Type B pancreatic cell (in vitro differentiated cells): ENCODE measurements at places on chromosomes 1 and 21.

GRCh38 chr1:234435620-234436019, 43.4 kb downstream of the TARBP1 start:
- peaks cover 10% of the 10 kb centered on the region for H3K4me1 ChIP-seq
- H3K4me3 ChIP-seq: no peak overlapping the region
- no peak overlapping the region for H3K27ac ChIP-seq
- no peak for DNase-seq

DNA sequence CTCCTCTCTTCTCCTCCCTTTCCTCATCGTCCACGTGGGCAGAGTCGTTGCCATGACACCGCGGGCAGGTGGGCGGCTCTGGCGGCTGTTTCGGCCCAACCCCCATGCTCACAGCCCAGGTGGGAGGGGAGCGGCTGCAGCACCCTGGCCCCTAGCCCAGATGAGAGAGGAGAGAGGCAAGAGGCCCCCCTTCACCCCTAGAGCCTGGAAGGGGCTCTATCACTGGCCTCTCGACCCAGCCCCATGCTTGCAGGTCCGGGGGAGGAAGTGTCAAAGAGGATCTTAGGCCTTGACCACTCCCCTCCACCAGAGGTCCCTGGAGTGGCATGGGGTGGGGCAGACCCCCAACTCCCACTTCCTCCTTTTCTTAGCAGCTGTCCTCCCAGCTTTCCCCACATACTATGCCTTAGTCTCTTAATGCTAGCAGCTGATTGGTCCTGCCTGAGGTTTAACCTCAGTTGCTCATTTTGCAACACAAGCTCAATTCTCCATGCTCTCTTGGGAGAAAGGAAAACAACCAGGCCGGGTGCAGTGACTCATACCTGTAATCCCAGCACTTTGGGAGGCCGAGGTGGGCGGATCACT, 10.4 kb downstream of the DLGAP3 start:
- peaks cover 64% of the 10 kb centered on the region for H3K27me3 ChIP-seq
- peak; percentile 42 for DNase-seq
- H3K4me3 ChIP-seq: no peak overlapping the region
- no peaks in the 10 kb centered on the region for H3K4me1 ChIP-seq

GRCh38 chr1:99580451-99580850, 65.5 kb upstream of the PALMD start:
- no peak for DNase-seq
- no peaks in the 10 kb centered on the region for H3K27me3 ChIP-seq
- no peak overlapping the region for H3K27ac ChIP-seq
- peaks cover 4% of the 10 kb centered on the region for H3K4me1 ChIP-seq

DNA sequence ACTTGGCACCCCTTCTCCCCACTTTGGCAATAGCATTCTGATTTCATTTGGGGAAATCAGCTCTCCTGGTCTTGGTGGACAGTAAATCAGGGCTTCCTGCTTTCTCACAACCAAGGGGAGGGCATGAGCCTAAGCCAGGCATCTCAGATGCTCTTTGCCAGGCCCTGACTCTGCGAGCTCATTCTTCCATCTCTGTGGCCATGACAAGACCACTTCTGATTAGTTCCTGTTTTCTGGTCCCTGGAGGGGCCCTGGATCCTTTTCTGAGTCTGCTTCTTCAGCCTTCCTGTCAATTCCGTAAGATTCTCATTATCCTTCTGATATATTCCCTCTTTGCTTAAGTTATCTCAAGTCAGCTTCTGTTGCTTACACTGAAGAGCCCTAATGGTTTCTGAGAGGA, 210.4 kb downstream of the HIVEP3 start:
- peaks cover 16% of the 10 kb centered on the region for H3K27me3 ChIP-seq
- no peak overlapping the region for H3K4me3 ChIP-seq
- H3K4me1 ChIP-seq: peaks cover 4% of the 10 kb centered on the region
- no peak overlapping the region for H3K27ac ChIP-seq
- no peak for DNase-seq

DNA sequence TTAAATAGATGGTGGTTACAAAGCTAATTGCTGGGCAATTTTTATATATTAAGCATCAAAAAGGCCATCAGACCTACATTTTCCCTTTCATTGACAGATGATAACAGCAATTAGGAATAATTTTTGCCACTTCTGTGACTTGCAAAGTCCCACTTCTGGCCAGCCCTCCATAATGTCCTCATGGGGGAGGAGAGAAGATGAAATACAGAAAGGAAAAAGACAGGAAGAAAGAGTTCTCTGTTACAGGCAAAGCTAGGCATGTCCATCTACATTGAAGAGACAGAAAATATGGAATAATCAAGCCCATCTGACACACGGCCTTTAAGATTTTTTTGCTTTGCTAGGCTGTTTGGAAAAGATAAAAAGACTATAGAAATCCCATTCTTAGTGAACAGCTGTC, 108.0 kb downstream of the ENAH start:
- no peak overlapping the region for H3K4me3 ChIP-seq
- H3K27ac ChIP-seq: no peak overlapping the region
- H3K4me1 ChIP-seq: peaks cover 27% of the 10 kb centered on the region
- DNase-seq: no peak
- H3K27me3 ChIP-seq: no peaks in the 10 kb centered on the region
- H3K36me3 ChIP-seq: peaks cover 7% of the 10 kb centered on the region

GRCh38 chr1:15708486-15709137, 24.5 kb downstream of the PLEKHM2 start:
- no peak overlapping the region for H3K27ac ChIP-seq
- peaks cover 3% of the 10 kb centered on the region for H3K36me3 ChIP-seq
- no peak overlapping the region for H3K4me3 ChIP-seq
- H3K4me1 ChIP-seq: peaks cover 6% of the 10 kb centered on the region
- no peaks in the 10 kb centered on the region for H3K27me3 ChIP-seq

DNA sequence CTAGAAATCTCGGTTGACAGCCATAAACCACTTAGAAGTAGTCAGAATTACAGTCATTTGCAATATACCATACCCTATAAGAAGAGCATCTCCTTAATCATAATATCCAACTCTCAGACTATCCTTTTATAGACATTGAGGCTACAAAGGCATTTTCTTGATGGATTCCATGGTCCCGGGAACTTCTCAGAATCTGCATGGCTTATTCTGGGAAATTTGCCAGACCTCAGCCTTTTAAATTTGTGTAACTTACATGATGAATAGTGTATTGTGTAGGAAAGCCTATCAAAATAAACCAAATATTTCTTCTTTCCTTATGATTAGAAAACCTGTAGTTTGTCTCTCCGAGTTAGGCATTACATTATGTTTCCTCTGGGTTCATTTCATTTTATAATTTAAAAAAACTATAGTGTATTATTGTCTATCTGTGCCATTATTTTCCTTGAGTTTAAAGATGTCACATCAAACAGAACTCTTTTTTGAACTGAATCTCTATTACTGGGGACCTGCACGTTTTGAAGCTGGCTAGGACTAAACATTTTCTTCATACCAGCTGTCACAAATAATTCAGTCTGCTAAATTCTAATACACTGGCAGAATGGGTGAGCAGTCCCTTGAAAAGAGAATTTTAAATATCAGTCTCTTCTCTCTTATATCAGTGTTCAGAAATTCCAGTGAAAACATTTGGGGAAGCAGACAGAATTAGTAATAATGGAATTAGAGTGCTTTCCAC, 102.9 kb downstream of the GABPA start:
- H3K27ac ChIP-seq: no peak overlapping the region
- peaks cover 20% of the 10 kb centered on the region for H3K4me1 ChIP-seq
- H3K4me3 ChIP-seq: no peak overlapping the region
- H3K27me3 ChIP-seq: peaks cover 7% of the 10 kb centered on the region
- DNase-seq: no peak
- no peaks in the 10 kb centered on the region for H3K36me3 ChIP-seq

- H3K27me3 ChIP-seq: no peaks in the 10 kb centered on the region
- no peaks in the 10 kb centered on the region for H3K4me1 ChIP-seq
- no peak overlapping the region for H3K27ac ChIP-seq
Observed at GRCh38 chr1:188463919-188464318, 1635.2 kb downstream of the PLA2G4A start.

DNA sequence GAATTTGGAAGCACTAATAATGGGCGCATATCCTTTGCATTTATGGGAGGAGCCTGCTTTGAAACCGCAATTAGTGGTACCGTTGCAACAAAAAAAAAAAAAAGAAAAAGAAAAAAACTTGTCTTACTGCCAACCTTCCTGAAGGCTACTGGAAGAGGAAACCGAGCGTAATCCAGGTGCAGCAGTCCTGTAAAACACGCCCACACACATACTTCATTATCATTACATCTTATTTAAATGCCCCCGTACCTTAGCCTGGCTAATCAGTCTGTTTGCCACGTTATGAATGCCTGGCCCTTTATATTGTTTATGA, 686 bp upstream of the ZNF281 start:
- no peak for DNase-seq
- H3K27me3 ChIP-seq: peaks cover 15% of the 10 kb centered on the region
- peaks cover 43% of the 10 kb centered on the region for H3K36me3 ChIP-seq

GRCh38 chr1:87673748-87674147, 345.1 kb downstream of the LMO4 start:
- no peak overlapping the region for H3K4me3 ChIP-seq
- no peaks in the 10 kb centered on the region for H3K36me3 ChIP-seq
- no peaks in the 10 kb centered on the region for H3K27me3 ChIP-seq
- no peak overlapping the region for H3K27ac ChIP-seq
- no peak for DNase-seq

GRCh38 chr1:9289090-9289534, 3.6 kb upstream of the SPSB1 start:
- peaks cover 5% of the 10 kb centered on the region for H3K36me3 ChIP-seq
- peaks cover 15% of the 10 kb centered on the region for H3K4me1 ChIP-seq
- H3K4me3 ChIP-seq: peak overlapping the region; percentile 18
- H3K27me3 ChIP-seq: no peaks in the 10 kb centered on the region

DNA sequence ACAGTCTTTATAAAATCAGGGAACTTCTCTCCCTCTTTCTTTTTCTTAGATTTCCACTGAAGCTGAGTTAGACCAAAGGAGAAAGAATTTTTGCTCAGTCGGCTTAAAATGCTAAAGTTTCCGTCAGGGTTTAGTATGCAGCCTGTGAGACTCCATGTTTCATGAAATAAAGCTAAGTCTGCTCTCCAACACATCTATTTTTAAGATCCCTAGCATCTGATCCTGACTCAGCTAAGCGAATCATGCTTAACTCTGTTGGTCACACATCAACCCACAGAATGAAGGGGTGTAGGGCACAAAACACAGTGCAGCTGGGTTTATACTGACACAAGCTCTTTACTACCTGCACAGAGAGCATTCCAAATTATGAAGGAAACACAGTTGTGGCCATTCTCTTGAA, 102.4 kb upstream of the ZNF281 start:
- DNase-seq: no peak
- H3K36me3 ChIP-seq: no peaks in the 10 kb centered on the region
- H3K27me3 ChIP-seq: peaks cover 9% of the 10 kb centered on the region

DNA sequence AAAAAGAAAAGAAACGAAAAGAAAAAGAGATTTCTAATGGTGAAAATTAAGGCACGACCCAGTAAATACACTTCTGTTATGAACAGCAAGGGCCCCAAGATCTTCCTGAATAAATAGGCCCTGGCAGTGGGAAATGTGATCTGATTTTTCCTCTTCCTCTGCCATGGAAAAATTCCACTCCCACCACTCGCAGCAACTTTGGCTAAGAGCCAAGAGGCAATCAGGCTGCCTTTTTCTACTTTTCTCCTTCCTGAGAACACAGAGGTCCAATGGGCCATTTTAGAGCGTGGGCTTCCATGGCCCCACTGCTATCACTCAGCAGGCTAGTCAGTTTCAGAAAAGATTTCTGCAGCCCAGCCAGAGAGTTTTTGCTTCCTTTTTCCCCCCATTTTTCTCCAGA, 33.7 kb upstream of the AK4 start:
- DNase-seq: no peak
- H3K36me3 ChIP-seq: no peaks in the 10 kb centered on the region
- H3K4me1 ChIP-seq: peaks cover 18% of the 10 kb centered on the region
- peaks cover 2% of the 10 kb centered on the region for H3K27me3 ChIP-seq
- H3K27ac ChIP-seq: peak overlapping the region; percentile 15

DNA sequence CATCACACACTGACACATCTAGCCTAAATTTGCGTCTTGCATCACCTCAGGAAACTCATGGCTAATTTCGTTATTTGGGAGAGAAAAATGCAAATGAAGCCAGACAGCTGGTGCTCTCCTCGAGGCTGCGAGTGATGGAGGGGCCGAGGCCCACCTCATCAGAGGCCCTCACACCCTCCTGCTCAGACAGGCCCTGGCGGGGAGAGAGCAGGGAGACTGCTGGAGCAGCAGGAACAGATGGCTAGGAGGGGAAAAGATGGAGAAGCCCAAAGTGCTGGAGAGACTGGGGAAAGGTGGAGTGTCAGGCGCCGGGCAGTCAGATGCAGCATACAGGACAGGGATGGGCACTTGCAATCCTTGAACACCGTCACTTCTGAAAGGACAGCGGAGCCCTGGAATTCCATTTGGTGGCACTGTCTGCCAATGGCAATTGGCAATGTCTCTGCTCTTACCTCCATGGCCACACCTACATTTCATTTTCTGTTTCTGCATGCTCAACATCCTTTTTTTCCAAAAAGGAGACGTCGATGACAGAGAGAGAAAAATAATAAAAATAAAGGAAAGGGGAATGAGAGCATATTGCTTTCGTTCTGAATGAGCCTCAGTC, 286.2 kb downstream of the SPATA17 start:
- DNase-seq: no peak
- peaks cover 6% of the 10 kb centered on the region for H3K4me1 ChIP-seq
- peaks cover 71% of the 10 kb centered on the region for H3K27me3 ChIP-seq
- no peaks in the 10 kb centered on the region for H3K36me3 ChIP-seq
- H3K4me3 ChIP-seq: no peak overlapping the region
- no peak overlapping the region for H3K27ac ChIP-seq

DNA sequence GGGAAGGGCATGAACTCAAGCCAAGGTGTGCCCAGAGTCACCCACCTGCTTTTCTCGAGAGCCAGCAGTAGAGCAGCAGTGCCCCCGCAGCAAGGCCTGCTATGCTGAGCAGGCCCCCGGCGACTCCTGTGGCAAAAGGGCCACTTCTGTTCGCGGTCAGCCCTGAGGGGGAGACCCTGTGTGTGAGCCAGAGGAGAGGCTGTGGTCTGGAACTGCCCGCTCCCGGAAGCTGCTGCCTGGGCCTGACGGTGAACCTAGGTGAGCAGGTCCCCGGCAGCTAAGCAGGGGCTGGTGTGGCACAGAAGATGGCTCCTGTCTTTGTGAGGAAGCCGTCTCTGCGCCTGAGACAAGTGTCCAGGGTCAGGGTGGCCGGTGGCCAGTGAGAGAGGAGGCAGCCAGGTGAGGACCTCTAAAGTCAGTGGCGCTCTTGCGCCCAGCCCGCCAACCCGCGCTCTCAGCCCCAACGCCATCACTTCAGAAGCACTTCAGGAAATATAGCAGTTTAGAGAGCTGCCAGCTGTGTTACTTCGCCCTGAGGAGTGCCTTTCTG, 31.9 kb downstream of the FCRL5 start:
- no peak overlapping the region for H3K4me3 ChIP-seq
- no peak for DNase-seq
- no peaks in the 10 kb centered on the region for H3K4me1 ChIP-seq
- no peaks in the 10 kb centered on the region for H3K36me3 ChIP-seq

- H3K4me1 ChIP-seq: peaks cover 7% of the 10 kb centered on the region
- H3K27ac ChIP-seq: no peak overlapping the region
- peaks cover 11% of the 10 kb centered on the region for H3K27me3 ChIP-seq
- no peaks in the 10 kb centered on the region for H3K36me3 ChIP-seq
- H3K4me3 ChIP-seq: no peak overlapping the region
- peak; percentile 25 for DNase-seq
Observed at GRCh38 chr1:4006676-4007374, 106.8 kb upstream of the C1orf174 start.
